ENCODE measurements at places on chromosomes 11 and 22.
A peak's percentile ranks its signal among the peaks of the same experiment; 100 is the strongest.

GRCh38 chr11:133122256-133122655 is 410.0 kb downstream of the OPCML start:
- no peak for DNase-seq

DNA sequence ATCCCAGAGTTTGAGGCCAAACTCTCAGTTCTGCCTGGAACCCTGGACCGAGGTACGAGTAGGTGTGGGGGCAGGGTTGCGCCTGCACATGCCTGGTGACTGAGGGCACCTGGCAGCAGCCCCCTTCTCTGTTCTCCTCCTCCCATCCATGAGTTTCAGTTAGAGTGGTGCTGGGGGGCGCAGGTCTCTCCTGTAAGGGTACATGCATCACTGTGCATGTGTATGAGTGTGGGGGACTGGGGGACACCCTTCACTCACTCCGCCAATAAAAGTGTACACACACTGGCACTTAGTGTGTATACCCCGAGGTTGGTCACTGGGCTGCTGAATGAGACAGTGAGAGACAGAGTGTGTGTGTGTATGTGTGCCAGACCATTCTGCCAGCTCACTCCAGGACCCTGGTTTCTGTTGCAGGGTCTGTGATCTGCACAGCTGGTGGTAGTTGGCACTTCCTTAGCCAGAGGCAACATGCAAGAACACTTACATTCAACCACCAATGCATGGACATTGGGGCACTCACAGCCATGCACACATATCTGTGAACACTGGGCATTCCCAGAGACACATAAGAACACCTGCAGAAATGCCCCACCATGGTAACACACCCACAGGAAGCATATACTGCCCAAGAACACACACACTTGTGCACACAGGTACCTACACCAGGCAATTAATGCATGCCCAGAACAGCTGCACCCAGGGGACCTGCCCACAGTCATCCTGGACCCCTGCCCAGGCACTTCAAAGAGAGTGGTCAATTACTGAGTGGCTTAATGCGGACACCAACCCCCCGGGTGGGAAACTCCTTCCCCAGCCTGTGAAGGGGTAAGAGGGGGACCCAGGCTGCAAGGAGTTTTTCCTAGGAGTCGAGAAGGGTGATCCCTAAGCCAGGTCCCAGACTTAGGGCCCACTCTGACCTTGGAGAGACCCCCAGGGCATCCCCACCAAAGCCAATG is 1.2 kb upstream of the NRXN2 start:
- no peak for DNase-seq

GRCh38 chr11:103773059-103773458 is 263.4 kb upstream of the DDI1 start:
- DNase-seq: no peak

- no peak for DNase-seq
Observed at GRCh38 chr11:20193307-20193706, 33.0 kb upstream of the DBX1 start.

- no peak for DNase-seq
Observed at GRCh38 chr11:32894149-32894827, 1.7 kb downstream of the QSER1 start.

DNA sequence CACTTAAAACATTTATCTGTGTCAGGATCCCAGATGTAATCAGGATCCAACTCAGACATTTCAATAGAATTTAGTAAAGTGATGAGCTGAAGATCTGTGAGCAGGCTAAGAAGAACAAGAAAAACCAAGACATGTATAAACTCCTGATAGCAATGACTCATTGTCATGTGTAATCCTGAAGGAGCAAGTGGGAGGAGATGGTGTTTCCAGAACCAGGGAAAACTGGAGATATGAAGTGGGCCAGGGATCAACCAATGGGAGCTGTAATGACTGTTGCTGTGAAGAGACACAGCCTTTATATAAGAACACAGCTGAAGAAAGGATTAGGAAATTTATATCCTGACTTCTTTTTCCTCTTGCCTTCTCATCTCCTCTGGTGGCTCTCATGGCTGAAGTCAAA is 682.5 kb upstream of the ARHGAP42 start:
- no peak for DNase-seq

DNA sequence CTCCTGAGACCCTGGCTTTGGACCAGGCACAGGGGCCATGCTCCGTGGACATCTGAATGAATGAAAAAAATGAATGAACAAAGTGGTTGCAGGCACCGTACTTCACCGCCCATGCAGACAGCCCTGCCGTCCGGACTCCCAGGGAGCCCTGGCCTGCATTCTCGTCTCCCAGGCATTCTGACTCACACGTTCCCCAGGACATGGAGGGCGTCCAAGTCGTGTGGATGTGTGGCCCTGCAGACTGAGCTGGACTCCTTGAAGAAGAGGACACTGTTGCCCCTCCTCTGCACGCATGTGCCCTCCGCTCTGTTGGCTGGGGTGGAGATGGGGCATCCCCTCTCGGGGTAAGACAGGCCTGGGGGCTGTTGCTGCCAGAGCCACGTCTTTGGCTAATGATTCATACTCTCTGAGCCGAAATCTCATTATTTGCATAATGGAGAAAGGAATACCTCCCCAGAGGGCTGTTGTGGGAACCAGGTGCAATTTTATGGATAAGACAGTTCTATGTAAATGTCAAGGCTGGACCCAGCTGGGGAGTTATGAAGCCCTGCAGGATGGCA is 49.7 kb downstream of the RTL6 start:
- DNase-seq: no peak

DNA sequence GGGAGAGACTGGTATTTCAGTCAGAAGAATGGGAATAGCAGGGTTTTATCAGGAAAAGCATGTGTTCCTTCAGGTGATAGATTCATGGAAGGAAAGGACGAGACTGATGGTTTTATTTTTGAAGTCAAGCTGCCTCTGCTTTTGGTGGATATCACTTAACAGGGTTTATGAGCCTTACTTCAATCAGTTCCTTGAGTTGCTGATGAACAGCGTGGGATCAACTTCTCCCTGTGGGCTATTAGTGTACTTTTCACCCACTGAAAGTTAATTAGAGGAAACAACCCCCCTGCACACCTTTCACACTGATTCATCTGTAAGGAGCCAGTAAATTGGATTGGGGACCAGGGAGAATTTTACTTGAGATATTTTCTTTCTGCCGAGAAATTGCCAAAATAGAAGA is 479.0 kb downstream of the NELL1 start:
- no peak for DNase-seq

- DNase-seq: peak; percentile 34
Observed at GRCh38 chr11:122796128-122796717, 42.1 kb upstream of the CRTAM start.

- no peak for DNase-seq
Observed at GRCh38 chr11:122317305-122317704, 201.3 kb upstream of the BLID start.

- no peak for DNase-seq
Observed at GRCh38 chr11:74535371-74536160, 42.0 kb upstream of the LIPT2 start.

Data from stimulated activated CD4-positive, alpha-beta T cell treated with anti-CD3 and anti-CD28 coated beads, Interleukin-12 subunit alpha, Interleukin-12 subunit beta, amount 100 ng/mL, for 24 hours (primary cell).